ENCODE measurements at places on chromosomes 12 and 14.

DNA sequence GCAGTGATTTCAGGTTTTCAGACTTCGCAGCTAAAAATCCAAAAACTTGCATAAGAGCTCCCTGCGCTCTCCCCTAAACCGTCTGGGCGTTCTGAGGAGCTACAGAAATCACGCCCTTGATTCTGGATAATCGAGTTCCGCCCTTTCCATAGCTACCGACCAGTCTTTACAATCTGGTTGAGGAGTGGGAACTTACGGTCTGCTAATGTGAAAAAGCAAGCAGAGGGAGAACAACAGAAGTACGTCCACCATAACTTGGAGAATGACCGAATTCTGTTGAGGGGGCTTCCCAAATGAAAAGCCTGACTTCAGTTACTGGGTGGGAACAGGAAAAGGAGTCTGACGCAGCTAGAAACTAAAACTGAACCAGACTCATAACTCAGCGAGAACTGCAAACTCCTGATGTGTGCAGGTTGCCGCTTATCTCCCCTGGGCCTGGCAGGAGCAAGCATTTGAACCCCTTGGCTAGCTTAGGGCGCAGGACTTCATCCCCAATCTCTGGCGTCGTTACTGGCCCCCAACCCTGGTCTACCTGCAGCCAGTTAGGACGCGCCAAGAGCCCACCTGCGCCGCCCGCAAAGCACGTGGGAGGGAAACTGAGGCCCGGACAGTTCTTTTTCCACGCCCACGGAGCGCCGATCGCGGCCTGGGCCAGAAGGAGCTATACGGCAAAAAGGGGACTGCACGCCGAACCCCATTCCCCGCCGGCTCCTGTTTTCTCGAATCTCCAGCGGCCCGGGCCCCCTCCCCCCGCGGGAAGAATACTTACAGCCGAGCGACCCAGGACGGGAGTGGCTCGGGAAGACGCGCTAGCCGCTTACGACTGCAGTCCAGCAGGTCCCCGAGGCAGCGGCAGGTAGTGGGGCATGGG, 838 bp downstream of the LRIG3 start:
- no peak for DNase-seq

DNA sequence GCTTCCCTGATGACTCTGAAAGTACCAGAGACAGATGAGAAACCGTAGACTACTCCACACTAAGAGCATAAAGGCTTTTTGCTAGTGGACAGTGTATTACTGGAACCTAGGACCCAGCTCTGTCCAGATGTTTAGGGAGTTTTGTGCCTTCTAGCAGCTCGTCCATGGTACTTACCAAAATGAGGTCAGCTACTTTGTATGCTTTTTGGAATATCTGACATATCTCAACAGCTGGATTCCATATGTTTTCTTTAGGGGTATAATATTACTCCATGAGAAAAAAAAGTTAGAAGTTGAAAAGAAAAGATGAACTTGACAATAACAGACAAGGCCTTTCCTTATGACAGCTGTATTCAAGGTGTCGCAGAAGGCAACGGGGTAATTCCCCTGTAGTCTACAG, 32.1 kb upstream of the FRMD6 start:
- no peak for DNase-seq

DNA sequence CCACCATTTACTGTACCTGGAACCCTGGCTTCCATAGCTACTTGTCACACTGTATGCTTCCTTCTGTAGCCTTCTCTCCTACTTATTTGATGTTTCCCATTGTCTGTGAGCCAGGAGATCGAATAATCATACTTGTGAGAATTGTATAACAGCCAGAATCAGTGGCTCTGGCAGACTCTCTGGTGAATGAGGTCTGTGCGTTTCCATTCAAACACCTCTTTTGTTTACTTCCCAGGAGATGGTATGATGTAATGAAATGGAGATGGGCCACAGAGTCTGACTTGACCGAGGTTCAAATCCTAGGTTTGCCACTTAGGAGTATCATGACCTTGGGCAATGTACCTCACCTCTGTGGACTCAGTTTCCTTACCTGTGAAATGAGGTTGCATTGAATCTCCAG, 35.7 kb upstream of the CLMN start:
- DNase-seq = no peak

DNA sequence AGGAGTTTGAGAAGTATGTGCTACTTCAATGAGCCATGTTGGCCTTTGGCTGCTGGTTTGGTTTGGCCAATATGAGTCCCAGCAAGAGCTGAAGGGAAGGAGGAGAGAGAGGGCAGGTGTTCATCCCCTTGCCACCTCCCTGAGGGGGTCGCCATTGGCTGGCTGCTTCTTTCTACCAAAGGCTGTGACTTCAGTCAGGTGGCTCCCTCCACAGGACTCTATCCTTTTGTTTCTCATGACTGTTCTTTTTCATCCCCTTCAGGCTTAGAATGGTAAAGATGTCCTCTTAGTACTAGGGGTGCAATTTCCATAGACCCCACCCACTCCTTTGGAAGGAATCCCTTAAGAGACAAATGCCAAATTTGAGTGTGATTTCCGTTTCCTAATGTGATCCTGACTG, 31.2 kb upstream of the OTOGL start:
- no peak for DNase-seq

DNA sequence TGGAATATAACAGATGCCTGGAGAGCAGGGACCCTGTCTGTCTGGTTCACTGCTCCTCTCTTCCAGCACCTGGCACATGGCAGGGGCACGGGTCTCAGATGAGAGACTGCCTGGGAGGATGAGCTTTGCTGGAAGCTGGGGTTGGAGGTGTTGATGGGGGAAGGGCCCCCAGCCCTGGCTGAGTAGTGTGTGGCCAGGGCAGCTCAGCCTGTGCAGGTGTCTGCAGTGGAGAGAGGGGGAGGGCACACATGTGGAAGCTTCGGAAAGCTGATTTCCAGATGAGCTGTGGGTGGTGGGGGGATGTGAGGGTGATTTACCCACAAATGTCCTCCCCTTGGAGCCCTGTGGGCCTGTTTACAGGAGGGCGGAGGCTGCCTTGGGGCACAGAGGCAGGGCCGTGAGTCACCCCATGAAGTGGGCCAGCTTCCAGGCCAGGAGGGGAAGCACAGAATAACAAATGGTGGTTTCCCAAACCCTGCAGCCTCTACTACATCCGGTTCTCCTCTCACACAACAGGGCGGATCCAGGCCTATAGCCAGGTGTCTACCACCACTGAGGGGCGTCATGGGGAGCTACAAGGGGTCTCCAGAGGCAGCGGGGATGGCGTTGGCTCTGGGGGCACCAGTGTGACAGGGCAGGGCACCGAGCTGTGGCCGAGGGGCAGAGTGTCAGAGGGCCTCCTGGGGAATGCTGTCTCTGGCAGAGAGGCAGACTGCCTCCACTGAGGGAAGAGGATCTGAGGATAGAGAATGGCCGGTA, 11.0 kb downstream of the KRT7 start:
- no peak for DNase-seq

DNA sequence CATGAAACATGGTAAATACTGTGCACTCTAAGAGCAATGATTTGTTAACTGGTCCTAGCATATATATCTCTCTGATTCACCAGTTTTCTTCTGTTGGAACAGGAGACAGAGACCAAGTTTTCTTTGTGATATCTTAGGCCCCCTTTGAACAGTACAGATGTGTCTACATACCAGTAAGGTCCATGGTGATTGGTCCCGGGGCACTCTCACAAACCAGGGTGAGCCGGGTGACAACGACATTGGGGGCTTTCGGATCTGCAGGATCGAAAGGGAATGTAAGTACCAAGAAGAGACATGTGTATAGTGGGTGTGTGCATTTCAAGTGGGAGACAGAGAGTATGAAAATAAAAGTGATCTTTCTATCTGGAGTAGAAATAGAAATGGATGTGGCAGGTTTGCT, 11.3 kb upstream of the ERP27 start:
- DNase-seq = no peak

GRCh38 chr12:3925621-3926020, 52.4 kb upstream of the PARP11 start:
- no peak for DNase-seq

GRCh38 chr12:34601689-34602088, 579.4 kb downstream of the ALG10 start:
- DNase-seq = no peak

DNA sequence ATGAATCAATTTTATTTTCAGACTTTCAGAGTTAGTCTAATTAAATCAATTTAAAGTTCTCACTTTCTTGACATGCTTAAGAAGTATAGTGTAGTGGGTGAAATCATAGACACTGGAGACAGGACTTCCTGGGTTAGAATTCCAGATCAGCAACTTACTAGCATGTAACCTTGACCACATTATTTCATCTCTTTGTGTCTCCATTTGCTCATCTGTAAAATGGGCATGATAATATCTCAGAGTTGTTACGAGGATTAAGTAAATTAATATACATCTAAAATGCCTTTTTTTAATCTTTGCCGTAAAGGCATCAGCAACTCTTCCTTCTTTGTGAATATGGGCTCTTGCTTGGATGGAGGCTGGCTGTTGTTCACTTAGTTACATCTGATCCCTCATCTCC, 1.3 kb upstream of the ERGIC2 start:
- no peak for DNase-seq

GRCh38 chr12:124620606-124621295, 53.3 kb upstream of the NCOR2 start:
- DNase-seq = no peak

GRCh38 chr12:25347716-25348592, 97.2 kb upstream of the KRAS start:
- no peak for DNase-seq

- DNase-seq = no peak
Measured at GRCh38 chr14:99257673-99258221, 14.2 kb downstream of the BCL11B start.

DNA sequence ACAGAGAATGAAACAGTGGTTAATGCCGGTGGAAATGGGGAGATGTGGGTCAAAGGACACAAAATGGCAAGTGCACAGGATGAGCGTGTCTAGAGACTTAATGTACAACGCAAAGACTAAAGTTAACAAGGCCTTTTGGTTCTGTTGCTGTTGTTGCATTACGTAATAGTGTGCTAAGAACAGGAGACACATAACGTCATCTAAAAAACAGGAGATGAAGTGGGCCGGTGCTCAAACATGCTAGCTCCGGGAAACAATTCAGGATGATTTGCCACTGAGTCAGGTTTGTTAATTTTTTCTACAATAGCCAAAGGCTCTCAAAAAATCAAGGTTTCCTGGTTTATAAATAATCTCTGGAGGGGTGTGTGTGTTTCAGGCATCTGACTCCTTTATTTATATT, 55.5 kb downstream of the ETV6 start:
- DNase-seq = no peak

DNA sequence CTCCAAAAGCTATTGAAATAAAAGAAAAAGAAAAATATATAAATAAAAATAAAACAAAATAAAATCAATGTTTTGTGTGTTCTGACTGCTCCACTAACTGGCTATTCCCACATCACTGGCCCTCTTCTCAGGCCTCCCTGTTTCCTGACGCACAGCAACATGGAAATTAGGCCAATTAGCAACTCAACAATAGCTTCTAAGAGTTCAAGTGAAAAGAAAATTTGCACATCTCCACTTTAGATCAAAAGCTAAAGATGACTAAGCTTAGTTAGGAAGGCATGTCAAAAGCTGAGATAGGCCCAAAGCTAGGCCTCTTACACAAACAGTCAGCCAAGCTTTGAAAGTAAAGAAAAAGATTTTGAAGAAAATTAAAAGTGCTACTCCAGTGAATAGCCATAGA, 200.8 kb downstream of the DUSP6 start:
- DNase-seq = no peak

DNA sequence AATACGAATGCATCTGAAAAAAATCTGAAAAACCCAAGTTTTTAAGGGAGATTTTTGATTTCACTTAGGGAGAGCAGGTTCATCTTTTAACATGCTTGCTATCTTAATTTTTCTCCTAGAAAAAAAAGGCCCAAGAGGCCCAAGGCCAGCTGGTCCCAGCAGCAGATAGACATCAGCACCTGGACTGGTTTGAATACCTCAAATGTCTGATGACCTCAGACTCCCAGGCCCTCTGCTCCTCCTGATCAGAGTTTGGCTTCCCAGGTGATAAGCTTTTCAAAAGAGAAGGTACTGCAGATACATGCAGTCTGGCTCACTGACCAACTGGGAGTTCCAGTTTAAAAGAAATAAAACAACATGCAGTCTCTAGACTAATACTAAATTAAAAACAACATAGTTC, 82.6 kb downstream of the C2CD5 start:
- DNase-seq = no peak

DNA sequence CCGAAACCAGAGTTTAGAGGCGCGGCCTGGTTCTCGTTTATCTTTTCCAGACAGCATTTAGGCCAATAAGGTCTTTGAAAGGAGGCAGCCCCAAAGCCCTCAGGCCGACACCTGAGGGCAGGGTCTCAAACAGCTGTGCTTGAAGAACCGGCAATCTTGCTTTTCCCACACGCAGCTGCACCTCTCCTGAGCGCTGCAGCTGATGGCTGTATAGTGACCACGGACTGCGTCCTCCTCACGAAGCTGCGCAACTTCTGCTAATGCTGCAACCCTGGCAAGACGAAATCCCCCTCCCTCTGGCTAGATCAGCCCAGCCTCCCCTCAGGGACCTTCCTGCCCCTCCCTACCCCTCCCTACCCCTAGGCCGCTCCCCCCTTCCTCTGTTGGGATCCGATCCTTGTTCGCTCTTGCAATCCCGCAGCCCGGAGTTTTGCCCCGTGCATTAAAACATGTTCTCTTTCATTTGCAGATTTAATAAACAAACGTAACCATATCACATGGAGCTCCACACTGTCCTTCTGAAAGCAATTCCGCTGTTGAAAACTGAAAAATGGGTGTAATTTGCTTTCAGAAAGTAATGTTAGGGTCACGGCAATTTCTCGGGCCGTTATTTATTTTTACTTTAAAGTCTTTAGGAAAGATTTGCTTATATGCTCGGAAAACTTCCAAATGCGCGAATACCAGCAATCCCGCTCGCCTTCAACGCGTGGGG, 4.8 kb upstream of the PAX9 start:
- no peak for DNase-seq

DNA sequence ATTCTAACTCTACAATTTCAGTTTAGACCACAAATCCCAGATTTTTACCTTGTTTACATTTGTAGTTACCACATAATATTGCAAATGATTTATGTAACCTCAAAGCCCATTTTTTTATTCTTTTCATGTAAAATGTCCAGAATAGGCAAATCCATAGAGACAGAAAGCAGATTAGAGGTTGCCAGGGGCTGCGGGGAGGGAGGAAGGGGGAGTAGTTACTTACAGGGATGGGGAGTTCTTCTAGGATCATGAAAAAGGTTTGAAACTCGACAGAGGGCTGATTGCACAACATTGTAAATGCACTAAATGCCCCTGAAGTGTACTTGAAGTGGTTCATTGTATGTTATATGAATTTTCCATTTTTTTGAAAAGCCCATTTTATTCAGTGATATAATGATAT, 66.5 kb downstream of the PPP2R5C start:
- no peak for DNase-seq

DNA sequence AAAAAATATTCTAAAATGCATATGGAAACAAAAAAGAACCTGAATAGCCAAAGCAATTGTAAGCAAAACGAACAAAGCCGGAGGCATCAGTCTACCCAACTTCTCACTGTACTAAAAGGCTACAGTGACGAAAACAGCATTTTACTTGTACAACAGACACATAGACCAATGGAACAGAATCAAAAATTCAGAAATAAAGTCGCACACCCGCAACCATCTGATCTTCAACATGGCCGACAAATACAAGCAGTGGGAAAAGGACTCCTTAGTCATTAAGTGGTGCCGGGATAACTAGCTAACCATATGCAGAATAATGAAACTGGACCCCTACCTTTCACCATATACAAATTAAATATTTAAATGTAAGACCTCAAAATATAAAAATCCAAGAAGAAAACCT, 203.9 kb upstream of the PPFIA2 start:
- DNase-seq = no peak

Data from nucleus accumbens (tissue), 56 donors.